ENCODE measurements at places on chromosomes 6 and 20.

- no peak for DNase-seq
These were observed 5.9 kb downstream of the TUBB2B start for GRCh38 chr6:3221578-3221977.

DNA sequence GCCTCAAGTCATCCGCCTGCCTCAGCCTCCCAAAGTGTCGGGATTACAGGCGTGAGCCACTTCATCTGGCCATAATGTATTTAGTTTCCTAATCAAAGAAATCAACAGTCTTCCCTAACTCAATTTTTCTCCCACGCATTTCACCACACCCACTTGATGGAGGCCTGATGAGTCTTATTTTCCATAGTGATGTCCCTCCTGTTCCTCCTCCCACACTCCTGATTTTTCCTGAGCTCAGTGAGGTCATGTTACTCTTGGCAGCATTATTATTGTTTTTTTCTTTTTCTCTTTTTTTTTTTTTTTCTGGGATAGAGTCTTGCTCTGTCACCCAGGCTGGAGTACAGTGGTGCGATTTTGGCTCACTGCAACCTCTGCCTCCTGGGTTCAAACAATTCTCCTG, 8.9 kb downstream of the ABRACL start:
- DNase-seq, result no peak

DNA sequence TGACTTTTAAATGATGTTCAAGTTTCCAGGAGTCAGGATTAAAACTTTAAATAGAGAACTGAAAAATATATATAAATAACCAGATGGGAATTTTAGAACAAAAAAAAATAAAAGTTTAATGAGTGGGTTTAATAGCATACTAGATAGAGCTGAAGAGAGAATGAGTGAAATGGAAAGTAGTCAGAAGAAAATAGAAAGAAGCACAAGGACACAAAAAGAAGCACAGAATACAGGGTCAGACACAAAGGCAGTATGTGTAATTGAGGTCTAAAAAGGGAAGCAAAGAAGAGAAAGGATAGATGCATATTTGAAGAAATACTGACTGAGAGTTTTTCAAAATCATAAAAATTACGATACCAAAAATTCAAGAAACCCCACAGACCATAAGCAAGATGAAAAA, 159.8 kb upstream of the FERMT1 start:
- DNase-seq, result no peak

DNA sequence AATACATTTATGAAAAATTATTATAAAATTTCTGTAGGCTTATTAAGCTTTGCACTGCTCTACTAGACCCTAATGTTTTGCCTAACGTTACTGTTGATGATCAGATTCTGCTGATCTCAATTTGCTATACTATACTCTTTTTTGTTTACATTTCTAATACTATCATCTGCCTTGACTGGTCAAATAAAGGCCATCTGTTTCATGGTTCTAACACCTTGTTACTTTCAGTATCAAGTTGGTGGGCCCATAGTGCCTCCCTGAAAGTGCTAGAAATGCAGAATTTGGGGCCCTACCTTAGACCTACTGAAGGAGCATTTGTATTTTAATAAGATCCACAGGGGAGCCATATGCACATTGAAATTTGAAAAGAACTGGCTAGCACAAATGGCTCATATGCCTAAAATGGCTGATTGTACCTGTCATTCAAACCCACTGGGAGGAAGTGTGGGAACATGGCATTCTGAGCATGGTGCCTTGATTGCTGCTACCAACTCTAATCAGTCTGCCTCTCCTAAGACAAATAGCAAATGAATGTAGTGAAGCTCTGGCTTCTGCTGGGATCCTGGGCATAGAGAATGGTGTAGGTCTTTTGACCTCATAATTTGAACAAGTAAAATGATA, 199.1 kb upstream of the BTBD3 start:
- DNase-seq, result no peak

DNA sequence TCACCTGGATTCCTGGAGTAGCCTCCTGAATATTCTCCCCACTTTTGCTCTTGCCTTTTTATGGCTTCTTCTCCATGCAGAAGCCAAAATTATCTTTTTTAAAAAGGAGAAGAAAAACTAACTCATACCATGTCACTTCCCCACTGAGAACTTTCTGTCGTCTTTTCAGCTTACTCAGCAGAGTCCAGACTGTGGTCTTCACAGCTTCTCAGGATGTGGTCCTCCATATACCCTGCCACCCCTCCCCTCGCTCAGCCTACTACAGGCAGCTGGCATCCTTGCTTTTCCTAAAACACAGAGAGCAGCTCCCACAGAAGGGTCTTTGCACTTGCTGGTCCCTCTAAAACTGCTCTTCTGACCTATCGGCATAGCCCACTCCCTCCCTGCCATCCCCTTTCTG, 89.4 kb upstream of the ISM1 start:
- DNase-seq, result no peak

Measured in right hindlimb (tissue), 1 donor.